ENCODE measurements at places on chromosomes 3 and 15.

- no peak for DNase-seq
Observed at GRCh38 chr15:84905016-84905916, 20.8 kb downstream of the SLC28A1 start.

- DNase-seq: no peak
Observed at GRCh38 chr3:117600112-117600511, 890.5 kb downstream of the TUSC7 start.

- no peak for DNase-seq
Observed at GRCh38 chr3:148971401-148972163, 19.8 kb upstream of the GYG1 start.

GRCh38 chr3:119934249-119934648 is 152.3 kb downstream of the NR1I2 start:
- DNase-seq: no peak

DNA sequence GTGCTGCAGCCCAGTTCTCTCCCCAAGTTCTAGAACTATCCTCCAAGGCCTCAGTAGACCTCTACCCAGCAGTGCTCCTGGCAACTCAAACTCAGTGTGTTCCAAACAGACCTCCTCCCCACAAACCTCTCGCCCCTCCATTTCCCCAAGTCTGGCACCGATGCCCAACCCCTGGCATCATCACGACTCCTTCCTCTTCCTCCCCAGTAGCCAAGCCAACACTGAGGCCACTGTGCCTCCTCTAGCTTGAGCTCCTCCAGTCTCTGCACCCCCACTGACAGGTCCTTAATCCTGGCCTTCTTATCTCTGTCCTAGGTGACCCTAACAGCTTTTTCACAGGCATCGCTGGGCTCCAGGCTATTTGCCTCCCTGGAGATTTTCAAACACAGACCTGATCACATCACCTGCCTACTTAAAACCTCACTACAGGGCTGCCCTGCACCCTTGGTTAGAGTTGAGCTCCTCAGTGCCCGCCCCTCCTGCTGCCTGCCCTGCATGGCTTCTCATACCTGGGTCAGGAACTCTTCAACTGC is 6.8 kb downstream of the ARPIN start:
- DNase-seq: no peak

GRCh38 chr15:90946538-90946937 is 8.1 kb upstream of the RCCD1 start:
- DNase-seq: no peak

DNA sequence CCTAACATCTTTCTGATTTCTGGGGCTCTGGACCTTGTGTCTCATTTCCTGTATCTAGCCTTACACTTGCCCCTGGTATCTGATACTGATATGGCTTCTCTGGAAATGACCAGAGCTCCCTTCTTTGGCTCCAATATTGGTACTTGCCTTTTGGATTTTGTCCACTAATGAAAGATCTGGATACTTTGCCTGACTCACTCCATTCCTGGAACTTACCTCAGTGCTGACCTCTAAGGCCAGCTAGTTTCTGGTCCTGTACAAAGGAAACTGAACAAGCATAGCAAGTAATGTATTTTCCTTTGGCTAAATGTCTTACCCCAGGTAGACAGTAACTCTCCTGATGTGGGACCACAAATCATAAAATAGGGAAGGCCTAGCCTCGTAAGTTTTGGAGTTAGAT is 93.8 kb upstream of the SLC4A7 start:
- DNase-seq: no peak

- DNase-seq: no peak
Observed at GRCh38 chr15:78389738-78390137, 48.3 kb upstream of the IREB2 start.

GRCh38 chr3:184015381-184016019 is 2.2 kb downstream of the ABCC5 start:
- DNase-seq: no peak

- DNase-seq: no peak
Observed at GRCh38 chr15:96347181-96348111, 16.9 kb downstream of the NR2F2 start.

Measured in epithelial cell of prostate (primary cell).